ENCODE measurements at places on chromosomes 11 and 22.

DNA sequence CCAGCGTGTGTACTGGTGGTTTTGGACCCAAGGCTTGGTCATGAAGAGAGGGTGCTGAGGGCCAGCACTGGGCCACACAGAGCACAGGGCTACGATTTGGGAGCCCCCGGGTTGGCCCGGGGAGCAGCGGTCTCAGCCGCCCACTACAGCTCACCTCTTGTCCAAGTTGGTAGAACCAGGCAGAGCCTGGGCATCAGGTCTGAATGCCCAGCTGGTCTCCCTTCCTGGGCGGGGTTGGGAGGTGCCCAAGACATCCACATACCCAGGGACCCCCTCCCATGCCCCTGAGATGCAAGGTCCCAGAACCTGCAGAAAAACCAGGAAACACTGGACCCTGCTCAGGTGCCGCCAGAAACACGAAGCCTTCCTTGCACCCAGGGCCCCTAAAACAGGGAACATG lies 18.0 kb downstream of the CELSR1 start:
- DNase-seq, result no peak

DNA sequence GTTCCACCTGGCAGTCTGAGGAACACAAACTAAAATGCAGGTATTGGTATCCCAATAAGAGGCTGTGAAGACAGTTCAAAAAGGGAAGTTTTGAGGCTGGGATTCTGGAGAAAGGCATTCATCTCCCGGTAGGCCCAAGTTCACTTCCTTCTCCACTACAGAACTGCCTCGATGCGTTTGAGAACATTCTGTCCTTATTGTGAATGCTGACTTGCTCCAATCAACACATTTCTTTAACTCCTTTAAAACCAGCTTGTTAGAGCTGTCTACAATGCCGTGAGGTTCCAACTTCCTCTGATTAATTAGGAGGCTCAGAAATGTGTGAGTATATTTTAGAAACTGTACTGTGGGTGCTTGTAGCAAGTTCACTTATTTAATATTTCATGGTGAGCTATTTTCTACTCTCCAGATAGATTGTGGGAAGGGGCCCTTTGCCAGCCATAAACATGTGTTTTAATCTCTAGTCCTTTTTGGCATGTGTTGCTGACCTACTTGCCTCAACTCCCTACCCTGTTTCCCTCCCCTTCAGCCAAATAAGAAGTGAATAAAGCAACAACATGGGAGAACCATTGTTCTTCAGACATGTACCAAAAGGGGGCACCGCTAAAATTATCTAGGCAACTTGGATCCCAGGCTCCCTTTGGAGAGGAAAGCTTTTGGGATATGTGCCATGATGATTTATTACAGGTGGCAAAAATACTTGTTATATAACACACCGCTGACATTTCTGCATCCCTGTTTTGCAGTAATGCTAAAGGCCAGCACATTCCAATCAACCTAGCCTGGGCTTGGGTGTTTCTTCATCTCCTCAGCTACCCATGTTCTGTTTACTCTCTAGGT lies 245.6 kb downstream of the BLID start:
- no peak for DNase-seq

GRCh38 chr11:121299417-121299816 lies 6.8 kb downstream of the SC5D start:
- no peak for DNase-seq

DNA sequence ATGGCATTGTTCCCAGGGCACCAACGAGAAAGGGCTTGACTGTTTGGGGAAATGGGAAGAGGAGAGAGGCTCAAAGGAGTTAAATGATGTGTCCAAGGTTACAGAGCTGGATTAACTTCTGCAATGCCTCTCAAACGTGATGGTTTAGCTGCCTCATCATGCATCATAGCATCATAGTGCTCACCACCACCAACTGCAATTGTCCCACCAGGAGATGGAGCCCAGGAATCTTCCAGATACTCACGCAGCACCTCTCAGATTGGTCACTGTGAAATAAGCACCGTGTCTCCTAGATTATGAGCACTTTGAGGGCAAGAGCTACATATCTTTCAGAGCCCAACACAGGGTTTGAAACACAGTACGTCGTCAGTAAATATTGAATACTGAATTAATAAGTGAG lies 69.2 kb downstream of the PRSS23 start:
- no peak for DNase-seq

DNA sequence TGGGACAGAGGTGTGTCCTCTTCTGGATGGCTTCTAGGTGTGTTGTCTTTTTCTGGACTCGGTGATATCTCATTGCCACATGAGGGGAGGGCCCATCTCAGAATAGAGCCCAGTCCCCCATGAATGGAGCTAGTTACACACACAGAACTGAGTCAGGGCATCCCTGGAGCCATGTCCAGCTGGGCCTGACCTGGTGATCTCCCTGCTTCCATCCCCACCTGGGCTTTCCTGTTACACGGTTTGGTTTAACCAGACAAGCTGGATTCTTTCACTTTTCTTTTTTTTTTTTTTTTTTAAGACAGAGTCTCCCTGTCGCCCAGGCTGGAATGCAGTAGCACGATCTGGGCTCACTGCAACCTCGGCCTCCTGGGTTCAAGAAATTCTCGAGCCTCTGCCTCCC lies 6.1 kb upstream of the A4GALT start:
- no peak for DNase-seq

- DNase-seq, result no peak
Observed at GRCh38 chr22:35912658-35913057, 116.0 kb downstream of the RBFOX2 start.

DNA sequence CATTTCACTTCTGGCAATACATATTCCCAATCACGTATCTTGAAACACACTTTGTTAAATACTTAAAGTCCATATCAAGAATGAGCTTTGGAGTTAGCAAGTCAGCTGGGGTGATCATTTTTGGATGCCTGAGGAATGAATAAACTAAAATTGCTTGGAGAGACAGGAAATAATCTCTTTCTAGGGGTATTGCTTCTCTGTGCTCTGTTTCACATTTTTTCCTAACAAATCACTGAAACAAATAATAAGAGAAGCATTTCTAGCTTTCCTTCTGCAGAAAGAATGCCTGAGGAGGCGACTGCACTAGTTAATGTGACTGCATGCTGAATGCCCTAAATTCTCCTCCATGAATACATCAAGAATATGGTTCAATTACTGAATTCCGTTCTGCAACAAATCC lies 541.4 kb upstream of the CCDC90B start:
- no peak for DNase-seq

- DNase-seq, result no peak
Observed at GRCh38 chr11:124941703-124942102, 5.9 kb upstream of the HEPACAM start.

DNA sequence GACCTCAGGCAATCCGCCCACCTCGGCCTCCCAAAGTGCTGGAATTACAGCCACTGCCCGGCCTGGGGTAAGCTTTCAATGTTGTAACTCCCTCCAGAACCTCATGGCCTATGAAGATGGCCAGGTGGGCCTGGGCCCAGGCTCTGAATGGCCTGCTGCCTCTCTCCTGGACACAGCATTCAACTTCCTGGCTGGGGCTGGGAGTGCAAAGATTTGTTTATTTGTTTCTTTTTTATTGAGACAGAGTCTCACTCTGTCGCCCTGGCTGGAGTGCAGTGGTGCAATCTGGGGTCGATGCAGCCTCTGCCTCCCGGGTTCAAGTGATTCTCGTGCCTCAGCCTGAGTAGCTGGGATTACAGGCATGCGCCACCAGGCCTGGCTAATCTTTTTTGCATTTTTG lies 513 bp upstream of the TSGA10IP start:
- DNase-seq, result no peak

DNA sequence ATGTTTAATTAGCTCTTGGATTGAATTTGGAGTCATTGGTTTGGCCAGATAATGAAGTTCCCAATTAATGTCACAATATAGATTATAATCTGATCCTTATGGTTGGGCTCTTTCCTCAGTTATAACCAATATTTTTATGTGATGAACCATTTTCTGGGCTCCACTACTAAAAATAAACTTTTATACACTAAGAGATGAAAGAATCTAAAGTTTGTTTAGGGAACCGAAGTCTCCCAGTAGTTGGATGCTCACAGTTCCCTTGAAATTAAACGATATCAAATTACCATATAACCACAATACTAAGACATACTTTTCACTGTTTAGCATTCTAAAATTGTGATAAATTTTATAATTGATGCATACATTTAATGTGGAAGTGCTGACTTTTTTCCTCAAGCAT lies 47.0 kb upstream of the ARHGAP42 start:
- DNase-seq, result no peak

GRCh38 chr11:35323076-35323868 lies 96.1 kb downstream of the SLC1A2 start:
- no peak for DNase-seq

DNA sequence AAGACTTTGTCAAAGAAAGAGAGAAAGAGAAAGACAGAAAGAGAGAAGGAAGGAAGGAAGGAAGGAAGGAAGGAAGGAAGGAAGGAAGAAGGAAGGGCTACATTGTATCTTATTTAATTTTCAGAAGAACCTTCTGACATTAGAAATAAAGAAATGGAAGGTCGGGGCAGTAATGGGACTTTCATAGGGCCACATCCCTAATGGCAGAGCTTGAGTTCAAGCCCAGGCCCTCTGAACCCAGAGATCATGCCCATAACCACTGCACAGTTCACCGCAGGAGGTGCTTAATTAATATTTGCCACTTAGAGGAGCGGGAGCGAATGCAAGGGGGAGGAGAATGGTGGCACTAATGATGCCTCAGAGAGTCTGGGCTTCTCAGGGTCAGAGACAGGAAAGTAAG lies 233.3 kb downstream of the MN1 start:
- DNase-seq, result no peak

GRCh38 chr11:43987384-43988039 lies 45.1 kb downstream of the C11orf96 start:
- DNase-seq, result no peak

DNA sequence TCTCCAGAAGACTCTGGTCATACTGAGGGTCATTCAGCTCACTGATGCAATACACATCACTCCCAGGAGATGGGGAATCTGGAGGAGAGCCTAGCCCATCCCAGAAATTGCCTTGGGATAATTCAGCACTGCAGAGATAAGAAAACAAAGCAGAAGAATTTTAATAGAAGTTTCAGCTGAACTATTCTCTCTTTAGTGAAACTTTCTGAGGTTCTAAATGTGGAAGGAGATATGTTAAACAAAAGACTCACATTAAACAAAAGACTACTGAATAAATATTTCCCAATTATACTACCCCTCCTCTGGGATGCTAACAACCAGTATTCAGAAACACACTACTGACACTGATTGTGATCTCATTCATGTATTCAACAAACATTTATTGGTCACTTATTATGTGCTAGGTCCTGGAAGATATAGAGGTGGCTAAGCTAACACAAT lies 47.8 kb downstream of the C2CD3 start:
- DNase-seq, result no peak

- DNase-seq, result no peak
Observed at GRCh38 chr11:9629064-9629463, 34.8 kb upstream of the SWAP70 start.

GRCh38 chr11:78845496-78845895 lies 270.8 kb upstream of the NARS2 start:
- no peak for DNase-seq

DNA sequence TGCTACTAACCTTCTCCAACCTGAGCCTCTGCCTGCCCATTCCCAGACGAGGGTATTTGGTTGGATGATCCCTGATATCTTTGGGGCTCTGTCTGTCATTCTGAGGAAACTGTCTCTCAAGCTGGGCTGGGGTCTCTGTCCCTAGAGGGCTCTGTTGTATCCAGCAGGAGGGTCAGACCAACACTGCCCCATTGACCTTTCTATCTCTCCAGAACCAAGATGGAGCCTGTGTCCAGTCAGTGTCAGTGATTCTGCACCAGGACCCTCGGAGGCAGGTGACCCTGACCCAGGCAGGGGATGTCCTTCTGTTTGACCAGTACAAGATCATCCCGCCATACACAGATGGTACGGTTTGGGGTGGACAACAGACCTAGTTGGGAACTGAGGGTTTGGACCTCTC lies 21.9 kb downstream of the OTOG start:
- DNase-seq, result no peak

DNA sequence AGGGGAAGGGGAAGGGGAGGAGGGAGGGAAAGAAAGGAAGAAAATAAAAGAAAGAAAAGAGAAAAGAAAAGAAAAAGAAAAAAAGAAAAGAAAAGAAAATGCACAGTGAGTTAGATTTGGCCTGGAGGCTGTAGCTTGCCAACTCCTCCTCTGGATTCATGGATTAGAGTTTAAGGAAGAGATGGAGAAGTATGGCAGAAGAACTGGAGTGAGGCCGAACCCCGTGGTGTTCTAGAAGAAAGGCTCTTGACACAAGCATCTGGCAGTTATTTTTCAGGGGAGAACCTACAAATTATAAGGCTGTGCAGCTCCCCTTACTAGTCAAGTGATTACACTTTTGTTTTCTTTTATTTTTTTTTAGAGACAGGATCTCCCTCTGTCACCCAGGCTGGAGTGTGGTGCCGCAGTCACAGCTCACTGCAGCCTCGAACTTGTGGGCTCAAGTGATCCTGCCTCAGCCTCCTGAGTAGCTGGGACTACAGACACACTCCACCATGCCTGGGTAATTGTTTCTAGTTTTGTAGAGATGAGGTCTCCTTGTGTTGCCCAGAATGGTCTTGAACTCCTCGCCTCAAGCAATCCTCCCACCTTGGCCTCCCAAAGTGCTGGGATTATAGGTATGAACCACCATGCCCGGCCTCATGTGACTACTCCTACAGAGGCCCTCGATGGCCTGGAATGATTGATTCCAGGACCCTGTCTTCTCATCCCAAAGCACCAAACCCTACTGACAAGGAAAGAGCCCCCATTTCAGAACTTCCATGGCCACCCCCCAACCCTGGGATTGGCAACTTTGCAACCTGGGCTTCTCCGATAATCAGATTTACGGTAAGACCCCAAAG lies 19.5 kb downstream of the ZNF74 start:
- DNase-seq, result no peak

DNA sequence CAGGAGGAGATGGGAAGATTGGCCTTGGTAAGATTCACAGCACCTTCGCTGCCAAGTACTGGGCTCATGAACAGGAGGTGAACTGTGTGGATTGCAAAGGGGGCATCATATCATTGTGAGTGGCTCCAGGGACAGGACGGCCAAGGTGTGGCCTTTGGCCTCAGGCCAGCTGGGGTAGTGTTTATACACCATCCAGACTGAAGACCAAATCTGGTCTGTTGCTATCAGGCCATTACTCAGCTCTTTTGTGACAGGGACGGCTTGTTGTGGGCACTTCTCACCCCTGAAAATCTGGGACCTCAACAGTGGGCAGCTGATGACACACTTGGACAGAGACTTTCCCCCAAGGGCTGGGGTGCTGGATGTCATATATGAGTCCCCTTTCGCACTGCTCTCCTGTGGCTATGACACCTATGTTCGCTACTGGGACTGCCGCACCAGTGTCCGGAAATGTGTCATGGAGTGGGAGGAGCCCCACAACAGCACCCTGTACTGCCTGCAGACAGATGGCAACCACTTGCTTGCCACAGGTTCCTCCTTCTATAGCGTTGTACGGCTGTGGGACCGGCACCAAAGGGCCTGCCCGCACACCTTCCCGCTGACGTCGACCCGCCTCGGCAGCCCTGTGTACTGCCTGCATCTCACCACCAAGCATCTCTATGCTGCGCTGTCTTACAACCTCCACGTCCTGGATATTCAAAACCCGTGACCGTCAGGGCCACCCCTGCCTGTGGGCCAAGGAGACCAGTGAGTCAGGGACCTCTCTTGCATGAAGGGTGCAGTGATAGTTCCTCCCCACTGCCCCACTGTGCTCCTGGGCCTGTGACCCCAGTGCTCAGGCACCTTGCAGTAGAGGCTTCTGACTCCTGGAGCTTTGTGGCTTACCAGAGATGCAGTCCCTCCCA lies 83.6 kb downstream of the BCR start:
- no peak for DNase-seq

Measured in keratinocyte (primary cell).